ENCODE measurements at places on chromosomes 6 and 20.

DNA sequence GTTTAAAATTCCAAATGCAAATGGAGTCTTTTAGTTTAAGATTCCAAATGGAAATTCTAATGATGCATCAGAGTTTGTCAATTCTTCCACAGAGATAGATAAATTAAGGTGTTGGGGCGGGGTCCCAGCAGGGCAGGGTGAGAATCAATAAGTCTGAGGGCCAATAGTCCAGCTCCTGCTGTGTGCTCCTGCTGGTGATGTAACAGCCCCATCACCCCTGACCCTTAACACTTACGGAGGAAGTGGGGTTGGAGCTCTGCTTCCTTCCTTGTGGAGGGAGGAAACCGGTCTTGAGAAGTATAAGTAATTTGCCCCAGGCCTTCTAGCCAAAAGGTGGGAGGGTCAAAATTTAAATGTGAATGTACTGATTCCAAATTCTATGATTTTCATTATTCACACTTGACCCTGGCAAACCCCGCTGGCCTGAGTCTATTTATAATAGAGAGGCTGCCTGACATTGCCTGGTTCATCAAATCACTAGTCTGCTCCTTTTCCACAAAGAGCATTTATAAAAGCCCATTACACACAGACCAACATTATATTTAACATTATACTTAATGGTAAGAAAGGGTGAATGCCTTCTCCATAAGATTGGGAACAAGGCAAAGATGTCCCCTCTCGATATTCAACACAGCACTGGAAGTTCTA lies 17.2 kb downstream of the ZBTB2 start:
- no peak for DNase-seq

GRCh38 chr6:42451333-42452170 lies at the start of gene TRERF1:
TSS of gene TRERF1 (minus strand) at chr6:42451926. CDS start at chr6:42269590, 182,336 bp downstream.
- DNase-seq = peak; percentile 52

- no peak for DNase-seq
Observed at GRCh38 chr20:43689165-43689564, 22.3 kb downstream of the MYBL2 start.

GRCh38 chr20:60900618-60901017 lies 351.4 kb upstream of the CDH4 start:
- no peak for DNase-seq

- no peak for DNase-seq
Observed at GRCh38 chr6:56753811-56754210, 111.1 kb upstream of the DST start.

Measured in stimulated activated CD4-positive, alpha-beta T cell treated with anti-CD3 and anti-CD28 coated beads, Interleukin-1b, Interleukin-23, amount 100 ng/mL, for 48 hours (primary cell).